Stimulated activated CD8-positive, alpha-beta memory T cell treated with anti-CD3 and anti-CD28 coated beads, Interleukin-4, amount 100 ng/mL, for 1 hour (primary cell): ENCODE measurements at places on chromosomes 16 and 17.

GRCh38 chr16:24737391-24737871, 8.0 kb downstream of the TNRC6A start:
- DNase-seq: no peak

DNA sequence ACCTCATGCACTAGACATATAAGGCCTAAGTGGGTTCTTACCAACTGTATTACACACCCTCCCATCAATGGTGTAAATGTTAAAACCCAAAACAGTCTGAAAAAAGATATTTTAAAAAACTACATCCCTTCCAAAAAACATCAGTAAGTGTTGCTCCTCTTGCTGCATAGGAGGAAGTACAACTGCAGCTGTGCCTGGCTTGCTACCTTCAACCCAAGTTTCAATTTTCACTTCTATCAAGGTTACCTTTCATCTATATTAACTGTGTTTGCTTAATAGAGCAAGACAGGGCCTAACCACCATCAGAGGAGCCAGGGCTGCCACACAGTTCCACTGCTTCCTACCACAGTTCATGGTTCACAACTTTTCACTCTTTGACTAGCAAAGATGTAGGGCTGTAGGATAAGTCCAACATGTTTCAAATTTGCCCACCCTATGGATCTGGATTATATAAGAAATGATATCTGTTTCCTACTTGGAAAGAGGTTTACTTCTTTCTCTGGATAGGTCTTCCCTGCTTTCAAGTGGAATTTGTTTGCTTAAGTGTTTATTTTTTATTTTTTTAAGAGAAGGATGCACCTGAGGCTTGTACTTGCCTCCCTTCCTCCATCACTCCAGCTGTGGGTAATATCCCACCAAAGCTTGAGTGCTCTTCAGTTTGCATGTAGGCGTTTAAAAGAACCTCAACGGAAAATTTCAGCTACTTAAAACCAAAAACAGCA, 56.7 kb downstream of the GRB7 start:
- no peak for DNase-seq

- DNase-seq: no peak
These were observed 528.2 kb upstream of the RBFOX1 start for GRCh38 chr16:6804461-6804860.

- DNase-seq: no peak
These were observed 107.8 kb downstream of the YPEL2 start for GRCh38 chr17:59439262-59439661.

DNA sequence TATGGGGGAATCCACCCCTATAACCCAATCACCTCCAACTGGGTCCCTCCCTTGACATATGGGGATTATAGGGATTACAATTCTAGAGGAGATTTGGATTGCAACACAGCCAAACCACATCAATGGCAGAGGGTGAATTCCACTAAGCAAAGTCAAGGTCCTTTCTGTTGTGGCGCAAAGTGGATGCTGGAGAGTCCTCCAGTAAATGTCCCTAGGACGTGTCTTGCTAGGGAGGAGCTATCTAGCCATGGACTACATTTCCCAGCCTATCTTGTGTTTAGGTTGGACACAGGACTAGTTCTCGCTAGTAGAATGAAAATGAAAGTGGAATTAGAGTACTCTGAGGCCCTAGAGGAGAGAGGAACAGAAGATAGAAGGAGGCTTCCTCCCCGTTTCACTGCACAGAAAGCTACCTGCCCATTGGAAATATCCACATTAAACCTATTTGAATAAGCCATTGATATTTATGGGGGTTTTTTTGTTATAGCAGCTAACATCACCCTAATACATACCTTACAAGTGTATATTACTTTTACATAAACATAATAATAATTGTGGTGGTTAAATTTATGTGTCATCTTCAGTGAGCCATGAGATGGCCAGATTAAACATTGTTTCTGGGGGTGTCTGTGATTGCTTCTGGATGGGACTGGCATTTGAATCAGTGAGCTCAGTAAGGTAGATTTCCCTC, 56.7 kb upstream of the ERCC4 start:
- no peak for DNase-seq

GRCh38 chr17:19317359-19318095, 45.0 kb downstream of the B9D1 start:
- DNase-seq: no peak

DNA sequence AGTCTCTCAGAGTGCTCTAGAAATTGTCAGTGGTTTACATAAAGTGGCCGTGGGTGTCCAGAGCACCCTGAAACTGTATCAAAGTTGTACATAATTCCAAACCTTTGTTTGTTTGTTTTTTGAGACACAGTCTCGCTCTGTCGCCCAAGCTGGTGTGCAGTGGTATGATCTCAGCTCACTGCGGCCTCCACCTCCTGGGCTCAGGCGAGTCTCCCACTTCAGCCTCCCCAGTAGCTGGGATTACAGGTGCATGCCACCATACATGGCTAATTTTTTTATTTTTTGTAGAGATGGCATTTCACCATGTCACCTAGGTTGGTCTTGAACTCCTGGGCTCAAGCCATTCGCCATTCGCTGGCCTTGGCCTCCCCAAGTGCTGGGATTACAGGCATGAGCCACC, 24.3 kb upstream of the ADGRG1 start:
- no peak for DNase-seq

GRCh38 chr17:66567234-66568170, 265.1 kb downstream of the PRKCA start:
- DNase-seq: peak; percentile 67

DNA sequence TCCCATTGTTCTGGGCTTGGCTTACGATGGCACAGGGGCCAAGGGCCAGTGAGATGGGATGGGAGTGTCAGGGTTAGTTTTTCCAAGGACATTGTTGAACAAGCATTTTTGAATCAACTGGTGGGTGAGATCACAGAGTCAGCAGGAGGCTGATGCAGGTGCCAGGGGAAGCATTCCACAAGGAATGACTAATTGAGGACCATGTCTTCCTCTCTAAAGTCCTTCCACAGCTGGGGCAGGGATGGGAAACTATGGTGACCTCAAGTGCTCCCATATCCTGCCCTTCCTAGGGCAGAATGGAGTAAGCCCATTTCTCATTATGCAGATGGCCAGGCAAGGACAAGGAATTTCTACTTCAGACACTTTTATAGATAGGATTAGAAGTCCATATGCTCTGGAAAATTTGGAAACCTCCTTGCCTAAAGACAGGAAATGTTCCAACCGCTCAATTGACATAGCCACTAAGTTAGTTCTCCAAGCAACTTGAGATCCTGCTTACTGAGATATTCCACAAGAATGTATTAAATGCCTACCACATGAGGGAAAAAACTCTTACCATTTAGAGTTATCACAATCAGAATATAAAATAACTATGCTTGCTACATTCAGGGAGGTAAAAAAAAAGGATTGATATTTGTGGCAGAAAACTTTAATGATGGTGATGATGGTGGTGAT, 21.2 kb upstream of the ENGASE start:
- no peak for DNase-seq

GRCh38 chr16:80604600-80605355, 64.0 kb downstream of the DYNLRB2 start:
- no peak for DNase-seq

GRCh38 chr17:55348749-55349354, 72.8 kb downstream of the MMD start:
- peak; percentile 9 for DNase-seq

DNA sequence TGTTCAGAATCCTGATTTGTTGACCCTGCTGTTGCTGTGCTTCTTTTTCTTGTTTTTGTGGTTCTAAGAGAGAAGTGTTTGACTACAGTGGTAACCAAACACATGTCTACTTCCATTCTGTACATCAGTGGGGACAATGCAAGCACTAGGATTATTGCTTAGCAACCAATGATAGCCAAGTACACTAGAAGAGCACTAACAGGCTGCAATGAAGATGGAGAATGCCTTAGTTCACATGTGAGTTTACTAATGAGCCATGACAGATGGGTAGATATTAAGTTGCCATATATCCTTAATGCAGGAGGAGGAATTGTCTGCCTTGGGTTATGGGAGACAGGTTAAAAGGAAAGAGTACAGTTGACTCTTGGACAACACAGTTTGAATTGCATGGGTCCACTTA, 8.3 kb downstream of the EFCAB5 start:
- no peak for DNase-seq

GRCh38 chr16:28494121-28494851, at the start of gene APOBR:
TSS of gene APOBR (plus strand) at chr16:28494643. CDS start at chr16:28494682, 39 bp downstream.
- DNase-seq: peak; percentile 64

- no peak for DNase-seq
These were observed 96.2 kb downstream of the MYO1D start for GRCh38 chr17:32780721-32781120.

DNA sequence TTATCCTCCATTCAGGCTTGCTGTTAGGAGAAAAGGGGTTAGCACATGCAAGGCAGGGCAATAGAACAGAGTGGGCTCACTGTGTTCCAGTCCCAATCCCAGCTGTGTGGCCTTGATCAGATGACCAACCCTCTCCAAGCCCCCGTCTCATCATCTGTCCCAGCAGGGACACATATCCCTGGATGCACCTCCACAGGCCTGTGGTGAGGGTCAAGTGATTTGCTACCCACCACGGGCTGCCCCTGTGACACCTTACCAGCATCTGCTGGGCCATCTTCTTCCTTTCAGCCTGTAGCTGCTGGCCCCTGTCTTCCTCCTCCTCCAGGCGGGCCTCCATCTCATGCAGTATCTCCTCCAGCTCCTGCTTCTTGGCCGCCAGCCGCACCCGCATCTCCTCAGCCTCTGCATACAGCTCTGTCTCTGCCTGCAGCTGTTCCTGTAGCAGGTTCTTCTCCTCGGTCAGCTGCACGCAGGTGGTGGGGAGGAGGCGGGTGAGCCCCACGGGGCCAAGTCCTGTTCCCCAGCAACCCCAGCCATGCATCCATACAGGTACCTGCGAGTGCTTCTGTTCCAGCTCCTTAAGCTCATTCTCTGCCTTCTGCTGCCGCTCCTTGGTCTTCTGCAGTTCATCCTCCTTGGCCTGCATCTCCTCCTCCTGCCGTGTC, 91.3 kb downstream of the NDE1 start:
- DNase-seq: no peak

- DNase-seq: no peak
These were observed 28.5 kb downstream of the IL21R start for GRCh38 chr16:27430512-27430911.

GRCh38 chr17:40560592-40561293, 4.5 kb downstream of the CCR7 start:
- DNase-seq: peak; percentile 47

GRCh38 chr17:7048968-7049367, 5.1 kb upstream of the SLC16A11 start:
- DNase-seq: no peak

DNA sequence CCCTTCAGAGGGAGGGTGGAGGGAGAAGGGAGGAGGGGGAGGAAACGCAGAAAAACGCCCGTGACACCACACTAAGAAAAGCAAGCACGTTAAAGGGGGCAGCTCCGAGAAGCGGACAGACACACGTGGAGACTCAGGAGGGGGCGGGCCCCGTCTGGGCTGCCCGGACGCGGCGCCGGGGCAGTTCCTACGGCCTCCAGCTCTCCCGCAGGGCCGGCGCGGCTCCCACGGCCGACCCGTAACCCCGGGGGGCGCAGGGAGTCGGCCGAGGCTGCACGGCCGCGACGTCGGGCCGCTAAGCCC, 362 bp downstream of the KLHDC4 start:
- DNase-seq: peak; percentile 48

DNA sequence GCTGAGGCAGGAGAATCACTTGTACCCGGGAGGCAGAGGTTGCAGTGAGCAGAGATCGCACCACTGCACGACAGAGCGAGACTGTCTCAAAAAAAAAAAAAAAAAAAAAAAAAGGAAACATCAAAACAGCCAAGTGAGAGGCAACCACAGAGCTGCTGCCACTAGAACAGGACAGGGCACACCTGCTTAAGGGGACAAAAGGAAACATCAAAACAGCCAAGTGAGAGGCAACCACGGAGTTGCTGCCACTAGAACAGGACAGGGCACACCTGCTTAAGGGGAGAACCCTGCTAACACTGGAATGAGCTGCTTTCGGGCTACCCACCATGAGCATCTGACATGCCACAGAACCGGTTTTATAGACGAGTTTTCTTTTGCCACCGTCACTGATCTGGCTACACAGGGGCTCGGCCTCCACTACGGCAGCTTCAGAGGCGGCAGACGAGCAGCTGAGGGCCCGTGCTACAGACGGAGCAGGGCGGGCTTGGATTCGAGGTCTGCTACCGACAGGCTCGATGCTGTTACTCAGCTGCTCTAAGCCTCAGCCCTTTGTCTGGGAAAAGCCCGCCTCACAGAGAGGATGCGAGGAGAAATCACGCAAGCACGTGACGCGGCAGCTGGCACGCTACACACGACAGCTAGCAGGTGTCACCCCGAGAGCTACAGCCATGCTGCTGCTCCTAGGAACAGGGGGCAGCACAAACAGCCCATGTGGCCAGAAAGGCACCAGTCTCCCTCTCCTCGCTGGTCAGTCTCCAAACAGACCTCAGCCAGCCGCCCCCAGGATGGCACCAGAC, 2.0 kb downstream of the P4HB start:
- DNase-seq: no peak

- no peak for DNase-seq
These were observed 421.7 kb upstream of the C16orf82 start for GRCh38 chr16:26644912-26645543.

GRCh38 chr16:71532366-71532765, 6.1 kb downstream of the CHST4 start:
- no peak for DNase-seq

- no peak for DNase-seq
These were observed 6.2 kb downstream of the MAP3K14 start for GRCh38 chr17:45310380-45311324.

- DNase-seq: no peak
These were observed 52.8 kb downstream of the B9D1 start for GRCh38 chr17:19309701-19310100.

DNA sequence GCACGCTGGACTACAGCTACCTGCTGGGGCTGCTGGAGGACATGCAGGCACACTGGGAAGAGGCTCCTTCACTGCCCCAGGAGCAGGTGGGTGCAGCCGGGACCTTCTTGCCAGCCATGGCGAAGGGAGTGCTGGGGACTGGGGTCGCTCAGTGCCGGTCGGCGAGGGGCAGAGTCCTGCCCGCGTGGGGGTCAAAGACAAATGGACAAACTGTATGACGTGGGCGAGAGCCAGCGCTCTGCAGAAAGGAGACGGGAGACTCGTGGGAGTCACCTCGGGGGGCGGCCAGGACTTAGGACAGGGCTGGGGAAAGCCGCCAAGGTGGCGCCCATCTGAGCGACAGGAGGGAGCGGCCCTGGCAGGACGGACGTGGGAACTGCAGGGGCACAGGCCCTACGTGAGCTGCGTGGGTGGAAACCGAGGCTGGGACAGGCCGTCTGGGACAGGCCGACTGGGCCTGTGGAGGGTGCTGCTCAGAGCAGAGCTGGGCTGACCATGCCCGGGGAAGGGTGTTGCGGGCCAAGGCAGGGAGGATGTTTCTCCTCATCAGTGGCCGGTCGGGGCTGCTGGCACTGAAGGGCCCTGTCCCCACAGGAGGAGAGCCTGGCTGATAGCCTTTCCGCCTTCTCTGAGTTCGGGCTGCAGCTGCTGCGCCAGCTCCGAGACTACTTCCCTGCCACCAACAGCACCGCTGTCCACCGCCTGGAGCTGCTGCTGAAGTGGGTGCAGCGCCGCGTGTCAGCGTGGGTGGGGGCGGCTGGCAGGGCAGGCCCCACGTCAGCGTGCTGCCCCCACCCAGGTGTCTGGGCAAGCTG, 8.0 kb downstream of the TSR3 start:
- DNase-seq: no peak
